ENCODE measurements at places on chromosomes 7 and 10.
A peak's percentile ranks its signal among the peaks of the same experiment; 100 is the strongest.

DNA sequence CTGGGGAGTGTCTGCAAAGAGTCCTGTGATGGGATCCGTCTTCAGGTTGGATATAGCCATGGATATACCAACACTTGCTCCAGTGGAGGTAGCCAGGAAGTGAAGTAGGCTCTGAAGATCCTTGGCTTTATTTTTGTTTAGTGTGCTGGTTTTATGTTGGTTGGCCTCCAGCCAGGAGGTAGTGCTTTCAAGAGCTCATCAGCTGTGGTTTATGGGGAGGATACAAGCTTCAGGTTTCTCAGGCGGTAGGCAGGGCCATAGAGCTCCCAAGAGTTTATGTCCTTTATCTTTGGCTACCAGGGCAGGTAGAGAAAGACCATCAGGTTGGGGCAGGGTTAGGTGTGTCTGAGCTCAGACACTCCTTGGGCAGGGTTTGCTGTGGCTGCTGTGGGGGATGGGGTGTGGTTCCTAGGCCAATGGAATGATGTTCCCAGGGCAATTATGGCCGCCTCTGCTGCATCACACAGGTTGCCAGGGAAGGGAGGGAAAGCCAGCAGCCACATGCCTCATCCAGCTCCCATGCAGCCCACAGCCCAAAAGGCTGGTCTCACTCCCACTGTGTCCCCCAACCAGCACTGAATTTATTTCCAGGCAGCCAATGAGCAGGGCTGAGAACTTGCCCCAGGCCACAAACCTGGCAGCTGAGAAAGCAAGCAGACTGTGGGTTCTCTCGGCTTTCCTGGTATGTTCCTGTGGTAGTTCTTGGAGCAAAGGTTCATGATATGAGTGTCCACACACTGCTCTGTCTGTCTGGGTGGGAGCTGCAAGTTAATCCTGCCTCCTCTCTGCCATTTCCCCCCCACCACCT is 67.0 kb upstream of the PRLHR start:
- no peak for DNase-seq

GRCh38 chr10:17655009-17655408 is 11.1 kb downstream of the STAM start:
- no peak for DNase-seq

DNA sequence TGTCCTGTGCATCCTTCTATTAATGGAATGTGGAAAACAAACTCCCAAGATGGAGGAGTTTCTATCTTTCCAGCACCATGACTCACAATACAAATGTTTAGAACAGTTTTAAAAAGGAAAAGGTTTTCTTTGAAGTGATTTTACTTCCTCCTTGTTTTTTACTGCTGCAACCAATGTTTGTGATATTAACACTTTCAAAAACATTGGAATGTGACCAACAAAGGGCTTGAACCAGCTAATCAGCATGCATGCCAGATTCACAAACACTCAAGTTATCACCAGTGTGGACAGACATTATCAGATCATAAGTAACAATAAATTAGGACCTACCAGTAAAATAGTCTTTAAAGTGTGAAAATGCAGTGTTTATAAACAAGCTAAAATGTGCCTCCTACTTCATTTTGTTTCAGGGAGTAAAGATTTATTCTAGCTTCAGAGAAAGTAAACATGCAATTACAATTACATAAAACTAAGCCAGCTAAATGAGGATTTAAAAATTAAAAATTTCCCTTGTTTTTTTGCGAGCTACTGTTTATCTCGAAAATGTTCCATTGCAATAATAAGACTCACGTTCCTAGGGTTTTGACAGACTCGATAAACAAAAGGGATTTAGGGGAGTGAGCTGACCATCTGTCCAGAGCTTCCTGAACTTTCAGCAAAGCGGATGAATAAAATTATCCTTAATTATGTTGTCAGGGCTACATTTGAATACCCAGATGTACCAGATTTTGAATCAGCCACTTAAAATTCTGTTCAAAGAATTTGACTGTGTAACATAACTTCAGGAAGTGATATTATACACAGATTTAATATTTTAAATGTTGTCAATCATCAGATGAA is 29.8 kb downstream of the CPVL start:
- DNase-seq: no peak

- DNase-seq: no peak
These were observed 100.9 kb upstream of the YAE1 start for GRCh38 chr7:39465055-39465929.

DNA sequence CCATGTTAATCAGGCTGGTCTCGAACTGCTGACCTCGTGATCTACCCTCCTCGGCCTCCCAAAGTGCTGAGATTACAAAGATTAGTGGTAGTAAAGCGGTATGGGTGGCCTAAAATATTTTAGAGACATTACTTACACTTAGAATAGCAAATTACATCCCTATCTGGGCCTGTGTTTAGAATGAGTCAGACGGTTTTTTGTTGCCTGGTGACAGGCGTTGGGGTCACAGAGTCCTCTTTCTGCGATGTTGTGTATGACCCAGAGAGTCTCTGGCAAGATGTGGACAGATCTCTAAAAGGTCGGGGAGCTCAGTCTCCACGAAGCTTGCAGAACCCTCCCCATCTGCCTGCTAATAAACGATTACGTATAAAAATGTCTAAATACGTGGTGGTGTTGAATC is 39.6 kb upstream of the PRKCQ start:
- DNase-seq: no peak

DNA sequence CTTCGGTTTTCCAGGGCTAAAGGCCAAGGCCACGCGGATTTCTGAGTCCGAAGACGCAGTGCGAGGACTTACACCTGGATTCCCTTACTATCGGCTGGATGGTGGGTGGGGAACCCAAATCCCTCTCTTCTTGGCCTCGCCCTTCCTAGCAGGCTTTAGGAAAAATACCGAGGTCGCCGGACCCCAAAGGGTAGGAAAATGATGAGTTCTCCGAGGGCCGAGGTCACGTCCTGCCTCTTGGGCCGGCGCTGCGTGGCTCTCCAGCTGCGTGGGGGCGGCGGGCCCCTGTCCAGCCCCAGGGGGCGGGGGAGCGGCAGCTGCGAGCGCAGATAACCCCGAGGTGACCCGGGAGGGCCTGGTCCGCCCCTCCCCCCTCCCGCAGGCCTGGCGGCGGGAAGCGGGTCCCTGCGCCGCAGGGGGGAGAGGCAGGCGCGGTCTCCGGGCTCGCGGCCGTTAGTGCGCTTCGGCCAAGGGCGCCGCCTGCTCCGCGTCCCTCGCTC is 805 bp upstream of the HMX3 start:
- DNase-seq: no peak

- DNase-seq: no peak
These were observed 28.5 kb upstream of the NUB1 start for GRCh38 chr7:151312831-151313809.

- DNase-seq: no peak
These were observed 31.1 kb upstream of the VIPR2 start for GRCh38 chr7:159175792-159176191.

DNA sequence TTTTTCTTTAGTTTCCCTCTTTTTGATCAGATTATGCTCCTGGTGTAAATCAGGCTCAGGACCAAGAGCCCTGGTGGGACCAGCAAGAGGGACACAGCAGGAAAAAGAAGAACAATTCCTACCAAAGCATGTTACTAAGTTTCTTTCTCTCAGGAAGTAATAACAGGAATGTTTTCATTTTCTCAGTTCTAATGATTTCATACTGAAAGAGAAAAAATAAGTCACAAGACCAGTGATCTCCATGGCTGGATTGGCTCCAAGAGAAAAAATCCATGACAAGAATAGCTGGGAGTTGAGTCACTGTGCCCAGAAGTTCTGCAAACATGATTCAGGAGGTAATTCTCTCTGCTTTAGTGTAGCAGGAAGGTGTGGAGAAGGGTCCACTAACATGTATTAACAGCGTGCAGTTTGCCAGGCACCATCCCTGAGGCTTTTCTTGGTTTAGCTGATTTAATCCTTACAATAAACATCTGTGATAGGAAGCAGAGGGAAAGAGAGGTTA is 23.8 kb upstream of the IFIT2 start:
- peak; percentile 37 for DNase-seq

DNA sequence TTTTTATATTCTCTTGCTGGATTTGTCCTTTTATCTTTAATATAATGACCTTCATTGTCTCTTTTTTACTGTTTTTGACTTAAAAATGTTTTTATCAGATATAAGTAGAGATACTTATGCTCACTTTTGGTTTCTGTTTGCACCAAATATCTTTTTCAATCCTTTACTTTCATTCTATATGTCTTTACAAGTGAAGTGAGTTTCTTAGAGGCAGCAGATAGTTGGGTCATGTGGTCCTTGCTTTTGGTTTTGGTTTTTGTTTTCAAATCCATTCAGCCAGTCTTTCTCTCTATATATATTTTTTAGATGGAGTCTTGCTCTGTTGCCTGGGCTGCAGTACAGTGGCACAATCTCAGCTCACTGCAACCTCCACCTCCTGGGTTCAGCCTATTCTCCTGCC is 932.4 kb upstream of the LRRTM3 start:
- no peak for DNase-seq

GRCh38 chr7:7228967-7229366 is 46.6 kb downstream of the C1GALT1 start:
- no peak for DNase-seq

- peak; percentile 82 for DNase-seq
These were observed 968 bp upstream of the INMT start for GRCh38 chr7:30750683-30751650.

GRCh38 chr7:16357921-16358320 is 63.4 kb downstream of the CRPPA start:
- DNase-seq: no peak

DNA sequence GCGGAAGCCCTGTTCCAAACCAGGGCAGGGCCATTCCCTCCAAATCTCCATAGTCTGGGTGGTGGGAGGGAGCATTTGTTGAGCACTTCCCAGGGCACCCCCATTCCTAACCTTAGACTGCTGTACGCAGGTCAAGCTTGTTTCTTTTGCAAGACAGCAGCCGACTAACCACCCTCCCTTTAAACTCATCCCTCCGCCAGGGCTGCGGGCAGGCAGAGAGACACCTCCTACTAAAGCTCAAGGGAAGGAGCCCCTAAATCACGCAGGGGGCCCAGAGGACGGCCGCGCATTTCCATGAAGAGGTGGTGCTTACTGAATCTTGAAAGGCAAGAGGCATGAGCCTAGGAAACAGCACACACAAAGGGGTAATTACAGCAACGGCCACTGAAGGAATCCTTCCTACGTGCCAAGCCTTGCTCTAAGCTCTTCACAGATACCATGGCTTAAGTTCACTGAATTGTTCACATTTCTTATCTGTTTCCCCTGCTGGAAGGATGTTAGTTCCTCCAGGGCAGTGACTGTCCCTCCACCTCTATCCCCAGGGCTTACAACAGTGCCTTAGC is 90.0 kb downstream of the PROSER2 start:
- DNase-seq: no peak

GRCh38 chr7:158106272-158106671 is 481.4 kb downstream of the PTPRN2 start:
- no peak for DNase-seq
